ENCODE measurements at places on chromosomes 1 and 21.

DNA sequence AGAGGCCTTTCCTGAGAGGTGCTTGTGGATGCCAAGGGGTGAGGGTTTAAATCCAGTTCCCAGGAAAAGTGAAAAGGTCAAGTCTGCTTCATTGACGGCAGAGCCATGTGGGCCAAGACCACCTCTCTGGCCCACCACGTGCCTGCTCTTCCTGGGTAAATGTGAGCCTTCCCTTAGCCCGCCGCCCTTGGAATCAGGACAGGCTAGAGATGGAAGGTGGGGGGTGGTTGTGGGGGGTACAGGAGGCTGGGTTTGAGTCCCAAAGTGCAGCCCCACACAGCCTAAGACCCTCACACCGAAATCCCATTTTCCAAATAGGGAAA is 104.4 kb downstream of the EPHB2 start:
- no peak for DNase-seq

GRCh38 chr1:22208268-22208972 is 65.5 kb upstream of the WNT4 start:
- no peak for DNase-seq

DNA sequence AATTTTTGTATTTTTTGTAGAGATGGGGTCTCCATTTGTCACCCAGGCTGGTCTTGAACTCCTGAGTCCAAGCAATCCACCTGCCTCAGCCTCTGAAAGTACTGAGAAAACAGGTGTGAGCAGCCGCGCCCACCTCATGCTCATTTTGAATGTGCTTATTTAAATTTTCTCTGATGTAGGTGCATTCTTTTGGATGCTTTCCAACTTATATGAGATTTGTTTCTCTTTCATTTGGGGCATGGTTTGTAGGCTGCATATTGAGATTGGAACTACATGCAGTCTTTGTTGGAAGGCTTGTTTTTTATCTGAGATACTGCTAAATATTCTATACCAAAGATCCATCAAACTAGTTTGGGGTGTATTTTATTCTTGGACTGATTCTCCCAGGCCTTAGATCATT is 81.0 kb upstream of the IVNS1ABP start:
- no peak for DNase-seq

DNA sequence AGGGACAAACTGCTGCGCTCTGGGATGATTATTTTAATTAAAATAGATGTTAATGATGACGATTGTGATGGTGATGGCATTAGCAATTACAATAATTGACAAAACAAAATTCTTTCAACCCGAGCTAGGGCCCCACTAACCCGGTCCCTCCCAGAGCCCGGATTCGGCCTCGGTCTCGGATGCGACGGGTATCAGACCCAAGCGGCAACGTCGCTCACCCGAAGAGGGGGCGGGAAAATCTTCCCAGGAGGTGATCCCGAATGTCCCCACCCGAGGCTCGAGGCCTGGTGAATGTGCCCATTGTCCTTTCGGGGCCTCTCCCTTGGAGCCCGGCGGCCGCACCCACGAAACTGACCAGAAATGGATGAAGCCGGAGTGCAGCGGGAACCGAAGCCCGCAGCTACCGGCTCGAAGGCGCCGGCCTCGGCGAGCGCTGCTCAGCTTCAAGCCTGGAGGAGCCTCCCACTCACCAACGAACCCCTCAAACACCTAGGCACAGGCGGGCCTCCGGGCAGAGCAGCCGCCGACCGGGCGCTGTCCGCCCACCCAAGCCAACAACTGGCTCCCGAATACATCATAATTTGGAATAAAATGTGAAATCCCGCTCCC is 1.2 kb downstream of the TAL1 start:
- DNase-seq, result no peak

GRCh38 chr21:29477941-29478340 is 179.2 kb downstream of the BACH1 start:
- peak; percentile 81 for DNase-seq

GRCh38 chr1:185108321-185108720 is 48.4 kb downstream of the TRMT1L start:
- DNase-seq, result no peak

- DNase-seq, result no peak
Observed at GRCh38 chr1:43382027-43382779, 7.4 kb downstream of the MED8 start.

DNA sequence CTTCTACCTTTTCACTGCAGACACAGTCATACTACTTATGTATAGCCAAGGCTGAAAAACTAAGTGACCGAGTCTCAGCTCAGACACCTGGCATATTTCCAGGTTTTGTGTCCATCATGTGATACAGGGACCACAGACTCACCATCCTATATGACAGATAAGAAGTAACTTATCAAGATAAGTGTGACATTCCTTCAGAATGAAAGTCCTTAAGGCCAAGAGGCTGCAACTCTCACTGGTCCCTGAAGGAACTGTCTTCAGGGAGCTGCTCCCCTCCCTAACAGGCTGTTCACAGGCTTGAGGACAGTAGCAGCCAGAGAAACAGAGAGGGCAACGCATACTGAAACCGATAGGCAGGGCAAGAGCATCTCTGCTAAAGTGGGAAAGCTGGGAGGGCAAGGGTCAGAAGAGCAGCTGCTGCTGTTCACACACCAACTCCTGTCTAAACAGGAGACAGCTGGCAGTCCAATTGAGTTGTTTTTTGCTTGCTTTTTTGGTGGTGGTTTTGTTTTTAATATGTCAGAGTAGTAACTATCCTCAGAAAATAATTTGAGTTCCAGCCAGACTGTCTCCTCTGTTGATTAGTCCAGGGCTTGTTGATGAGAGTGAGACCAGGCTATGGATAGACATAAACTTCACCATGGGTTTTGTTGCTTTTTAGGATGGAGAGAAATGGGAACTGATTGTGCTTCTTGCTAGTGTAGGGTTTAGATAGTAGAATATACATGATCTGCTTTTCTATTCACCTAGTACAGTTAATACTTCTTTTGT is 67.7 kb downstream of the MACF1 start:
- no peak for DNase-seq

- DNase-seq, result no peak
Observed at GRCh38 chr1:21871943-21872342, 59.9 kb downstream of the LDLRAD2 start.

DNA sequence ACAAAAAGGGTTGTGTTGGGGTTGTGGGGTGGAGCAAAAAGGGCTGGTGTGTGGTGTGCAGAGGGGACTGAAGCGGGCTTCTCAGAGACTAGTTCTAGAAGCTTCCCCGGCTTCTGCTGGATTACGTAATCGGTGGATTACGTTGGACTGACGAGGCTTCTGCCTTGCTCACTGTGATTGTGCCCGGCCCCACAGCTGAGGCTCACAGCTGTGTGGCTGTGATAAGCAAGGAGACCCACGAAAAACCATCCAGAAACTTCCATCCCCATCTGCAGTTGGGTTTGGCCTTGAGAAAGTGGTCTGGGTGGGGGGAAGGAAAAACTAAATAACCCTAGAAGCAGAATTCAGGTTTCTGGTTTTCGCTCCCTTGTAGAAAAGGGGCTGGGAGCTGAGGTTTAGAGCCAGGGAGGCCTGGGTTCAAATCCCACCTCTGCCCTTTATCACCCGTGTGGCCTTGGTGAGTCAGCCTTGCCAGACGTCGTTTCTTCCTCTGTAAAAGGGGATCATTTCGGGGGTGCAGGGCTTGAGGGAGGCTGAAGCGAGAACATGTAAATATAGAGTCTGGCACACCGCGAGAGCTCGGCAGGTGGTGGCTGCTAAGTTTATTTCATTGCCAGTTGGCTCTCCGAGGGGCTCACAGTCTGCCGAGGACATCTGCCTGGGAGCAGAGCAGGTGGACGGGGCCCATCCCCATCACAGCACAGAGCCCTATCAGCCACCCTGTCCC is 30.4 kb upstream of the DISP3 start:
- no peak for DNase-seq

- DNase-seq, result no peak
Observed at GRCh38 chr1:183089025-183089639, 65.9 kb downstream of the LAMC1 start.

DNA sequence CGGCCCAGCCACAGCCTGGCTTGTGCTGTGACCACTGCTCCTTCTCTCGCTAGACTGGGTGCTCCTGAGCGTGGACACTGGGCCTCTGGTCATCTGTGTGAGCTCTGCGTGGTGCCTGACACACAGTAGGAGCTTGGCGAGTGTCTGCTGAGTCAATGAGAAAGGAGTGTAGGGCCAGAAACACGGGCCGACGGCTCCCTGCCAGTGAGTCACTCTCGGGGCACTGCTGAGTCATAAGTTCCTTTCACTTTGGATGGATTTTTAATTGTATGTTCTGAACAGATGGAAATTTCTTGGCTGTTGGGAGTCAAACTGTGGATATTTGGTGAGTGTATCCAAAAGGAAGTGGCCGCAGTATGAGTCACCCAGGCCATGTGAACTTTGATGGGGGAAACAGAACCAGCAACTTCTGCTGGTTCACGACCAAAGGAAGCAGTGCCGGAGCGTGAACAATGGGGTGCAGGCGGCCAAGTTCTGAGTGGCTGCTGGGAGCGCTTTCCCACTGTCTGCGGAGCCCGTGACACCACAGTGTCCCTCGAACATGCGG is 41.0 kb upstream of the COL18A1 start:
- peak; percentile 100 for DNase-seq

GRCh38 chr1:42957880-42958487 is 684 bp downstream of the SLC2A1 start:
- no peak for DNase-seq

- no peak for DNase-seq
Observed at GRCh38 chr1:27527890-27528817, 38.2 kb upstream of the WASF2 start.

- DNase-seq, result peak; percentile 99
Observed at GRCh38 chr1:85278853-85279314, 2.5 kb upstream of the BCL10 start.

- no peak for DNase-seq
Observed at GRCh38 chr1:5811419-5811818, 180.8 kb downstream of the NPHP4 start.

GRCh38 chr1:51583532-51583931 is 33.4 kb upstream of the OSBPL9 start:
- DNase-seq, result no peak

GRCh38 chr1:46580140-46580903 is 23.7 kb downstream of the MKNK1 start:
- DNase-seq, result no peak

DNA sequence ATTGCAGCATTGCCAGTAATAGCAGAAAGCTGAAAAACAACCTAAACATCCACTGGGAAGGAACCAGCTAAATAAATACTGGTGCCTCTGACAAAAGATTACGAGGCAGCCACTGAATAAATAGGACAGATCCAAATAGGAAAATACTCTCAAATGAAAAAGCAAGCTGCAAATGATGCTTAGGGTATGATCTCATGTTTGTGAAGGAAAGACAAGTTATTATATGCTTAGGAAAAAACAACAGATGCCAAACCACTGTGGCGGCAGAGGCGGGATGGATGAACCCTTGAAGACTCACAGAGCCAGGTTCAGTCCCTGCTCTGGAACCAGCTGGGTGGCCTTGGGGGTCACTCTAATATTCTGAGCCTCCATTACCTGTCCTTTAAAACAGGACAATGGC is 41.6 kb downstream of the MATN1 start:
- DNase-seq, result no peak

DNA sequence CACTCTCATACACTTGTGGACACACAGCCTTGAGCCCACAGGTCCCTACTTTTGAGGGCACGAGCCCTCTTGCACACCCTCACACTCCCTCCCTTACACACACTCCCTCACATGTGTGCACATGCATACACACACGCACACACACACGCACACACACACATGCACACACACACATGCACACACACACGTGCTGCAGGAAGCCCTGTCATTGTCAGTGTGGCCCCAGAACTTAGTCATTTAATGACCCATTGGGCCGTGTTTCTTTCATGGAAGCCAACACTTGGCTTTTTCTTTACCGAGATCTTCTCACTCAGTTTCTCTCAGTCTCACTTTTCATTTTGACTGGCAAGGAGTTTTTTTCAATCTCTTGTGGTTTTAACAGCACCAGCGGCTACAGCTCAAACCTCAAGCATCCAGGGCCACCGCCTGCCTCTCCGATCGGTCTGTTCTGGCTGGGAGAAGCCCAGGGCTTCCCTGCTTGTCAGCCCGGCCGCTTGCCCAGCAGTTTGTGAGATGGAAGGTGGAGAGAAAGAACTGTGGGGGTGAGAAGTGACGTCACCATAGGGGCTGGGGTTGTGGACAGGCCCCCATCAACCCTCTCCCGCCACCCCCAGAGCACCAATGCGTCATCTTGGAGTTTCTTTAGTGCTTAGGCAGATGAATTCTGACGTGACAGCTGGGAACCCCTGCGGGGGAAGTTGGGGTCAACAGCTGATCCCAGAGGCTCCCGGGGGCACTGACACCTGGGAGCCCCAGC is 15.8 kb upstream of the TNFRSF8 start:
- no peak for DNase-seq

DNA sequence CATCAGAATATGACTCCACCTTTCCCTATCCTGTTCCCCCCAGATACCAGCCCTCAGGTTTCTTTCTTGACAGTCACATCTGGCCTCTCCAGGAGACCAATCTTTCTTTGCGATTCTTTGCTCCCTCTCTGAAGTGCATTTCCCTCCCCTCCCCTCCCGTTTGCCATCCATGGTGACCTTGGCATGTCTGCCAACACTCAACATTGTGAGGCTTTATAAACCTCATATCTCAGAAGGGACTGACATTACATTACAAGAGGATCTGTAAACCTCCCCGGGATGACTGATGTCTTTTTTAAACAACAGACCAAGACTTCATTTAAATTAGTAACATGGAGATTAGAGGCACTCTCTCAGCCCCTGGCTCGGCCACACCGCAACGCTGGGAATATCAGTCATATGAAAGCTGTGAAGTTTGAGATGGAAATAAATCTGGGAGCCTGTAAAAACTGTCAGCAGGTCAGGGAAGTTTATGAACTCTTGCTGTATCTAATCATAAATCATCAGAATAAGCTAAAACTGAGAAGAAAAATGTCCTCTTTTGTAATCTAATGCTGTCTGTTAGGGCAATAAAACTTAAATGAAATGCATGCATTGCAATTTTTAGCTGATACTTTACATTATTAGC is 401.7 kb upstream of the PROX1 start:
- DNase-seq, result no peak

DNA sequence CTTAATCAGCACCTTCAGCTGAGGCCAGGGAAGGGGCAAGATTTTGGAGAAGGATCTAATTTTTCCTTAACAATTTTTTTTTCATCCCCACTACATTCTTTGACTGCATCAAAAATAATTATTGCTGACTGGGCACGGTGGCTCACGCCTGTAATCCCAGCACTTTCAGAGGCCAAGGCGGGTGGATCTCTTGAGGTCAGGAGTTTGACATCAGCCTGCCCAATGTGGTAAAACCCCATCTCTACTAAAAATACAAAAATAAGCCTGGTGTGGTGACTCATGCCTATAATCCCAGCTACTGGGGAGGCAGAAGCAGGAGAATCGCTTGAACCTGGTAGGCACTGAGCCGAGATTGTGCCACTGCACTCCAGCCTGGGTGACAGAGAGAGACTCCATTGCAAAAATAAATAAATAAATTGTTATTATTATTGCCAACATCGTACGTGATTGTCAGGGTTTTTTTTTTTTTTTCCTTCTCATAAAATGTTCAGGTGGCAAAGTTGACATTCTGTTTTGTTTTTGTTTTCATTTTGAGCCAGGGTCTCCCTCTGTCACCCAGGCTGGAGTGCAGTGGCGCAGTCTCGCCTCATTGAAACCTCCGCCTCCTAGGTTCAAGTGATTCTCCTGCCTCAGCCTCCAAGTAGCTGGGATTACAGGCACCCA is 37.3 kb upstream of the MORC3 start:
- no peak for DNase-seq

- DNase-seq, result peak; percentile 70
Observed at GRCh38 chr1:177969825-177970371, at the start of gene SEC16B. Gene SEC16B, minus strand, starts transcription at chr1:177970058. Its CDS starts 2,077 bp downstream, at chr1:177967981.
